ENCODE measurements at places on chromosomes 6 and 20. TPM values are rescaled to one million over a fixed set of nuclear protein-coding genes. Genes with fewer than 3 reads are reported as not detected.

Gene HSPA12B
- total RNA-seq: 0.12 TPM

Gene FAM184A
- 1.1 TPM for total RNA-seq

Gene GRM1
- not detected for total RNA-seq

Gene FERMT1
- 5.2 TPM for total RNA-seq

Gene RAD21L1
- total RNA-seq: not detected

Gene VGLL2
- not detected for total RNA-seq

Gene PABPC1L
- 11.5 TPM for total RNA-seq

Gene PTK6
- 0.11 TPM for total RNA-seq

Gene COL12A1
- total RNA-seq: 765 TPM

Gene CAGE1
- total RNA-seq: 0.11 TPM

Gene GABRR1
- total RNA-seq: not detected

Gene RAB5IF
- 65.6 TPM for total RNA-seq

Gene TAGAP
- not detected for total RNA-seq

Gene RAET1G
- total RNA-seq: 0.44 TPM

Gene TAAR2
- not detected for total RNA-seq
